ENCODE measurements at places on chromosomes 3 and 15.
A peak's percentile ranks its signal among the peaks of the same experiment; 100 is the strongest.

- peak; percentile 82 for DNase-seq
Measured at GRCh38 chr15:69679623-69680228, 227.1 kb downstream of the RPLP1 start.

DNA sequence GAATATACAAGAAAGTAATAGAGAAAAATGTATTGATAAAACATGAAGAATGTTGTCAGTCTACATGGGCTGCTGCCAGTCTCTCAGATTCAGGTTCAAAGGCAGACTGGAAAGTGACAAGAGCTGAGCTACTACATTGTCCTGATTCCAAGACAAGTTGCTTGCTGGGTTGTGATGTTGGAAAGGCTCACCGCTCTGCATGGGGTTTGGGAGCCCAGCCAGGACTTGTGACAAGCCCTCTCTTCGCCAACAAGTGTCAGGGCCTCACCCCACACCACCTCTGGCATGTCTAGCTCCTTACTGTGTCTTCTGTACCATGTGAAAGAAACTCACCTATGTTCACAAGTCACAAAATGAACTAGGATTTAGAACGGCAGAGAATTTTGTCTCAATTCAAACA is 43.0 kb upstream of the SH3GL3 start:
- no peak for DNase-seq

- no peak for DNase-seq
Measured at GRCh38 chr3:167839460-167840134, 104.1 kb downstream of the SERPINI1 start.

- no peak for DNase-seq
Measured at GRCh38 chr15:58698887-58699641, 50.4 kb downstream of the ADAM10 start.

DNA sequence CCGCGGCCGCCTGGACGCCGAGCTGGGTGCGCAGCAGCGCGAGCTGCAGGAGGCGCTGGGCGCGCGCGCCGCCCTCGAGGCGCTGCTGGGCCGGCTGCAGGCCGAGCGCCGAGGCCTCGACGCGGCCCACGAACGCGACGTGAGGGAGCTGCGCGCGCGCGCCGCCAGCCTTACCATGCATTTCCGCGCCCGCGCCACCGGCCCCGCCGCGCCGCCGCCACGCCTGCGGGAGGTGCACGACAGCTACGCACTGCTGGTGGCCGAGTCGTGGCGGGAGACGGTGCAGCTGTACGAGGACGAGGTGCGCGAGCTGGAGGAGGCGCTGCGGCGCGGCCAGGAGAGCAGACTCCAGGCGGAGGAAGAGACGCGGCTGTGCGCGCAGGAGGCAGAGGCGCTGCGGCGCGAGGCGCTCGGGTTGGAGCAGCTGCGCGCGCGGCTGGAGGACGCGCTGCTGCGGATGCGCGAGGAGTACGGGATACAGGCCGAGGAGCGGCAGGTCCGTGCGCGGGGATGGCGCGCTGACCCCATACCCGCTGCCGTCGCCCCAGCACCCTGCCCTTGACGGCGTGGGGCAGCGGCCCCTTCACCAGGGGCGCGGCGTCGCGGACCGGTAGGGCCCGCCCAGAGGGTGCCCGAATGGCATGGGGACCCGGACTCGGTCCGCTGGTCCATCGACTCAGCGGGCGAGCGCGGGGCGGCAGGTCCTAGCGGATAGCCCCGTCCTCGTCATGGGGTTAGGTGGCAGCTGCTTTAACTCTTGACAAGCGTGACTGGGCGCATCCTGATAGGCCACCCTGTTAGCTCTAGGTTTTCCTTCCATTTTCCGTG is 848 bp downstream of the SYNM start:
- DNase-seq: peak; percentile 66

DNA sequence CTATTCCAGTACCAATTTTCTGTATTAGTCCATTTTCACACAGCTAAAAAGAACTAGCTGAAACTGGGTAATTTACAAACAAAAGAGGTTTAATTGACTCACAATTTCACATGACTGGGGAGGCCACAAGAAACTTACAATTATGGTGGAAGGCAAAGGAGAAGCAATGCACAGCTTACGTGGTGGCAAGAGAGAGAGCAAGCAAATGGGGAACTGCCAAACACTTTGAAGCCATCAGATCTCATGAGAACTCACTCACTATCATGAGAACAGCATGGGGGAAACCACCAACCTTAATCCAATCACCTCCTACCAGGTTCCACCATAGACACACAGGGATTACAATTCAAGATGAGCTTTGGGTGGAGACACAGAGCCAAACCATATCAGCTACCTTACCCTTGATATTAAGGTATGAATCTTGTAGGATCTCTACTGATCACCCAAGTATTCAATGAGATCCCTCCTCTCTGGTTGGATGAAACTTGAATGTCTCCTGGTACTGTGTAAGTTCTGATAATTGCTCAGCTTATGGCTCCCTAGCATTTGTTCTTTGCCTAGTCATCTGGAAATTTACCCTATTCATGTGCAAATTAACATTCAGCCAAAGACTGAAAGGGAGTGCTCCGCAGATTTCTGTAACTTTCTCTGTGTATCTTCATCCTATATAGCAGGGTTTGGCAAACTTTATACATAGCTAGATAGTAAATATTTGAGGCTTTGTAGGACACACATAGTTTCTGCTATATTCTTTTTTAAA is 38.9 kb downstream of the MYL3 start:
- DNase-seq: no peak

DNA sequence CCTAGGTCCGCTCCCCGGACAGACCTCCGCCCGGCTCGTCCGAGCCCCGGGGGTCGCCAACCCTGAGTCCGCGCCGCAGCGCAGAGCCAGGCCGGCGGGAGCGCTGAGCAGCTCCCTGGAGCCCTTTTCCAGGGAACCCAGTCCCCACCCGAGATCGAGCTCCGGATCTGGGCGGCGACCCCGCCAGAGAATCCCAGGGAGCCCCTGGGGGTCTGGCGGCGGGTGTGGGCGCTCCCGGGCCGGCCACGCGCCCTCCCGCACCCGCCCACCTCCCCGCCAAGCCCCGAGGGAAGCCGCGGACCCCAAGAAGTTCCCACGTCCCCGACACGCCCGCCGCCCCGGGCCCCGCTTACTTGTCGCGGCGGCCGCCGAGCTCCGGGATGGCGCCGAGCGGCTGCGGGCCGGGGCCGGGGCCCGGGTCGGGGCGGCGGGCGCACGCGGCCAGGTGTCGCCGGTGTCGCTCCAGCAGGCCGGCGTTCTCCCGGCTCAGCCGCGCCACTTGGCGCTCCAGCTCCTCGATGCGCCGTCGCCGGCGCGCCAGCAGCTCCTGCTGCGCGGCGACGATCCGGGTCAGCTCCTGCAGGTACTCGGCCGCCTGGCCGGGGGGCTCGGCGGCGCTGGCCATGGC is 137.7 kb downstream of the NUP210 start:
- no peak for DNase-seq

DNA sequence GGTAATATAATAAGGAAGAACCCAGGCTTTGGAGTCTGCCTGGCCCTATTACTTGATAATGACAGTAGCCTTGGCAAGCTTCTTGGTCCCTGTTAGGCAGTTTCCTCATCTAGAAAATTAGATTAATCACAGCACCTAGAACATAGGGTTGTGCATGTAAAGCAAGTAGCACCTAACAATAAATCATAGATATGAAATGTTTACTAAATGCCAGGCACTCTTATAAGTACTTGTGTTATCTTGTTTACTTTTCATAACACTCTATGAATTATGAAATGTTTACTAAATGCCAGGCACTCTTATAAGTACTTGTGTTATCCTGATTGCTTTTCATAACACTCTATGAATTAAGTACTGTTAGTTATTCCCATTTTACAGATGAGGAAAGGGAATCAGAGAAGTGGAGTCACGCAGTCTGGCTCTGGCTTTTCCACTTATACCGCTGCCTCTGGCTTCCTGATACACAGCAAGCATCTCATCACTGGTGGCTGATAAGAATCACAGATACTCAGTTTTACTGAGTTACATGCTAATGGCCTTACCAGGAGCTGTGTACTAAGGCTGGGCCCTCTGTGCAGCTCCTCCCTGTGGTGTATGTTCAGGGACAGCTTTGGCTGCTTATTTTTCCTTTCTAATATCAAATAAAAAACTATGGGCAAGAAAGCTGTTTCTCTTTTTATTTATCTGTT is 123.4 kb downstream of the FEZF2 start:
- DNase-seq: no peak

GRCh38 chr3:46848271-46849044 is 14.8 kb downstream of the MYL3 start:
- peak; percentile 73 for DNase-seq

DNA sequence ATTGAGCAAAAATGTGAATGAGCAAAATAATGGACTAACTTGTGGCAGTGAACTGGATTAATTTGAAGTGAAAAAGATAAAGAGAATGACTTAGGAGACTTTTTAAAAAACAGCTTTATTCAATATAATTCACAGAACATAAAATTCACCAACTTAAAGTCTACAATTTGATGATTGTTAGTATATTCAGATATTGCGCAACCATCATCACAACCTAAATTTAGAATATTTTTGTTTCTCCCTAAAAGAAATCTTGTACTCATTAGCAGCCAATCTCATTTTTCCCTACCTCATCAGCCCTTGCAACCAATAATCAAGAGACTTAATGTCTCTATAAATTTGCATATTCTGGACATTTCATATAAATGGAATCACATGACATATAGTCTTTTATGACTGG is 496.5 kb downstream of the IGSF11 start:
- DNase-seq: no peak

GRCh38 chr3:104952146-104952972 is 414.4 kb upstream of the ALCAM start:
- no peak for DNase-seq

- DNase-seq: no peak
Measured at GRCh38 chr3:36172699-36173098, 207.6 kb upstream of the STAC start.

DNA sequence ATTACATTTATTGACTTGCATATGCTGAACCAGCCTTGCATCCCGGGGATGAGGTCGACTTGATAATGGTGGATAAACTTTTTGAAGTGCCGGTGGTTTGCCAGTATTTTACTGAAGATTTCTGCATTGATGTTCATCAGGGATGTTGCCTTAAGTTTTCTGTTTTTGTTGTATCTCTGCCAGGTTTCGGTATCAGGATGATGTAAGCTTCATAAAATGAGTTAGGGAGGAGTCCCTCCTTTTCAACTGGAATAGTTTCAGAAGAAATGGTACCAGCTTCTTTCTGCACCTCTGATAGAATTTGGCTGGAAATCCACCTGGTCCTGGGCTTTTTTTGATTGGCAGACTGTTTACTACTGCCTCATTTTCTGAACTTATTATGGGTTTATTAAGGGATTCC is 250.8 kb downstream of the TBC1D5 start:
- DNase-seq: no peak

DNA sequence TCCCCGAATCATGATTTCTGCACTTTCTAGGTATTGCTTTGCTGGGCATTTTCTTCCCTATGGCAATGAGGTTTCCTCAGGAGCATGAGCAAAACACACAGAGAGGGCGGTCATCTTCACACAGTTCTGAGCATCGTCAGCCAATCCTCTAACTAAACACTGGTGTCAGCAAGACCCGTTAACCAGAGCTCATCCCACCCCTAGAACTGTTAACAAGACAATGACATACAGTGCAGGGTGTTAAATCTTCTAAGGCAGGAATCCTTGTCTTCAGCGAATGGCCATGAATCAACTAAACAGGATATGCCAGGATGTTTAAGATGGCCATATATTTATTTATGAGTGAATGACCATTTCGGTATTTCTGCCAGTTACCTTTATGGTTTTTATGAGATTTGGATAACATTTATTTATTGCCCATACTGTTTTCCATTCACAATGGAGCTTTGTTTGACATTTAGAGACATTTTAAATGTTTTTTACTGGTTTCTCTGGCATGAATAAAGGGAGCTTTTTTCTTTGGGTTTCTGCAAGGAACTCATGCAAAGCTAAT is 411.5 kb upstream of the PROK2 start:
- DNase-seq: no peak

GRCh38 chr3:2246873-2247648 is 148.4 kb downstream of the CNTN4 start:
- DNase-seq: no peak

DNA sequence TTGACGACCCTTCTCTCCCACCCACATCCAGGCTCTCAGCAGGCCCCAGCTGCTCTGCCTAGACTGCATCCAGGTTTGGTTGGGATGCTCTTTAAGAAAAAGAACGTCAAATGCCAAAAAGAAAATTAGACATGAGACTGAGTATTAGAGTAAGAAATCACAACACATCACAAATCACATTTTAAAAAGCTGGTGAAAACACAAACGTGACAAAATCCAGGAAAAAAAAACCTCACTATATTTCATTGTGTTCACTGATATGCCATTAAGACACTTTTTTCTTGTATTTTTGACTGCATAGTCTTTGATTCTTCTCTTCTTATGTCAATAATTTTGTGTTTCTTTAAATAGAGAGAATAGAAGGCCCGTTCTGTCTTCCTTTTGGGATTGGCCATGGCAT is 243.7 kb downstream of the TLE3 start:
- no peak for DNase-seq

DNA sequence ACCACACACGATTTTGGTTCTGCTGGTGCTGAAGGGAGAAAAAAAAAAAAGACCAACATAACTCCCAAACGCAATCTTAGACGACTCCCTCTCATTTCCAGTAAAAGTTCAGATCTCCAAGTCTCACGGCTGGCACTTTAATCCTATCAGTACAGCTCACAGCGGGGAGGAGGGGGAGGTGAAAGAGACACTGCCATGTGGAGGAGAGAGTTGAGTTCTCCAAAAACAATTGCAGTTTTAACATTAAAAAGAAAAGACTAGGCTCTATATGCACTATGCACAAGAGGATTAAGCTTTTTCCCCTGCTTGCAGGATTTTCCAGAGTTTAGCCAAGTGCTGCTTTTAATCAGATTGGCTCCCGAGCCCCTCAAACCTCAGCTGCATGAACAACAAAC is 16.8 kb downstream of the BMF start:
- no peak for DNase-seq

DNA sequence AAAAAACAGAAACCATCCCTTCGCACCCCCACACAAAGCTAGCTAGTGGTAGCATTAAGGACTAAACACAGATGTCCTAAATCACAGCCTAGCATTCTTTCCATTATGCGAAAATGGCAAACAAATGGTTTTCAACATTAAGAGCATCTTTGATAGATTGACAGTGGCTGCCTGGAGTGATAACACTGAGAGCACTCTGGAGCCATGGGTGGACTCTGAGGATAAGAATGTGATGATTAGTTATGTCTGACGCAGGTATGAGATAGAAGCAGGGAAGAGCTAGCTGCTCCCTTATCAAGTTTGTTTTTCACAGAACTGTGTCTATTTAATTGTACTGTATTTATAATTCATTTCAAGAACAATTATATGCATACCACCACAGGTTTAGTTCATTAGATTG is 142.9 kb downstream of the PDZRN3 start:
- DNase-seq: no peak

GRCh38 chr15:49239105-49239504 is 69.1 kb downstream of the GALK2 start:
- no peak for DNase-seq

GRCh38 chr3:194475138-194475932 is 11.5 kb downstream of the ATP13A3 start:
- no peak for DNase-seq

- DNase-seq: no peak
Measured at GRCh38 chr3:172194702-172195406, 155.5 kb downstream of the FNDC3B start.

GRCh38 chr3:4351872-4352271 is 48.7 kb downstream of the SETMAR start:
- DNase-seq: no peak

GRCh38 chr3:149417727-149418126 is 40.3 kb upstream of the TM4SF1 start:
- DNase-seq: no peak

- no peak for DNase-seq
Measured at GRCh38 chr15:83458381-83458780, 11.2 kb downstream of the SH3GL3 start.

- DNase-seq: no peak
Measured at GRCh38 chr3:42397644-42398043, 12.8 kb downstream of the LYZL4 start.

Data from activated T-cell treated with anti-CD3 and anti-CD28 coated beads, Interleukin-2, amount 50 U/mL, for 48 hours (primary cell).